Fibroblast of skin of left quadriceps (primary cell): ENCODE measurements at places on chromosomes 11 and 22.

- DNase-seq, result peak; percentile 62
Observed at GRCh38 chr11:27158456-27159334, 118.1 kb downstream of the BBOX1 start.

DNA sequence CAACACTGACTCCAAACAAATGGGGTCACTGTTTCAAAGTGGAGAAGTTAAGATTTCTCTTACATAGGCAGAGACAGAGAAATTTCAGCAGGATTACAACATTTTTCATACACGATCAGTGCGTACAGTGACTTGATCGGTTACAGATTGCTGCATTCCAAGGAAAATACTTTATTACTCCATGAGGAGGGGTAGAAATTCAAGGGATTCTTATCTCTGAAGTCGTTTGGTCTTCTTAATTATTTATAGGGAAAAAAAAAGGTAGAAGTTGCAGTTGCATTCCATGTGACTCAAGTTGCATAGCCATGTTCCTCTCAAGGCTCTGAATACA is 10.7 kb upstream of the SMIM38 start:
- peak; percentile 58 for DNase-seq

- DNase-seq, result no peak
Observed at GRCh38 chr11:66011239-66011784, 496 bp upstream of the CST6 start.

- DNase-seq, result no peak
Observed at GRCh38 chr22:48580481-48580970, 1247.1 kb downstream of the BRD1 start.

- DNase-seq, result peak; percentile 47
Observed at GRCh38 chr11:112166562-112166961, 610 bp upstream of the TEX12 start.

GRCh38 chr11:63610604-63611394 is 3.4 kb downstream of the PLAAT3 start:
- no peak for DNase-seq

GRCh38 chr22:20567371-20567847 is 60.0 kb downstream of the MED15 start:
- no peak for DNase-seq

GRCh38 chr11:10918275-10918674 is 60.4 kb upstream of the ZBED5 start:
- no peak for DNase-seq

- DNase-seq, result no peak
Observed at GRCh38 chr22:30362651-30363281, 6.0 kb downstream of the CCDC157 start.

GRCh38 chr11:33692013-33692504 is 8.6 kb downstream of the C11orf91 start:
- peak; percentile 94 for DNase-seq

- DNase-seq, result no peak
Observed at GRCh38 chr11:20002312-20003216, 157.7 kb downstream of the DBX1 start.

- no peak for DNase-seq
Observed at GRCh38 chr11:121488170-121488569, 35.4 kb upstream of the SORL1-AS1 start.

DNA sequence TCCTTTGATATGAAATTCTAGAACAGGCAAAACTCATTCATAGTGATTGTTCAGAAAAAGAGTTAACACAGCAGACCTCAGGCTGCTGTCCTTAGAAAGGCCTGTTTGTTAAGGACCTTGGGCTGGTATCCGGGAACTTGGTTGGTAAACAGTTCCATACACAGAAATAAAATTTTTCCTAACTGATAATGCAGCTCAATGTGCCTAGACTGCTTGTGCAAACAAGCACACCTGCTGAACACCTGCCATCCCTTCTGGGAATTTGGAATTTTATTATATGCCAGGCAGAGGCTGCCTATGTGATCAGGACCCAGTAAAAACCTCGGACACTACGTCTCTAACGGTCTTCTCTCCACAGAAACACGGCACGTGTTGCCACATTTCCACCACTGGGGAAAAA is 11.5 kb downstream of the THAP12 start:
- DNase-seq, result no peak
